Activated CD4-positive, alpha-beta T cell treated with anti-CD3 and anti-CD28 coated beads, Interleukin-2, Interleukin-6, amounts not matched to agents 100 ng/mL and 50 ng/mL, durations not matched to agents 16 hours and 8 hours (primary cell): ENCODE measurements at places on chromosomes 7 and 10.

DNA sequence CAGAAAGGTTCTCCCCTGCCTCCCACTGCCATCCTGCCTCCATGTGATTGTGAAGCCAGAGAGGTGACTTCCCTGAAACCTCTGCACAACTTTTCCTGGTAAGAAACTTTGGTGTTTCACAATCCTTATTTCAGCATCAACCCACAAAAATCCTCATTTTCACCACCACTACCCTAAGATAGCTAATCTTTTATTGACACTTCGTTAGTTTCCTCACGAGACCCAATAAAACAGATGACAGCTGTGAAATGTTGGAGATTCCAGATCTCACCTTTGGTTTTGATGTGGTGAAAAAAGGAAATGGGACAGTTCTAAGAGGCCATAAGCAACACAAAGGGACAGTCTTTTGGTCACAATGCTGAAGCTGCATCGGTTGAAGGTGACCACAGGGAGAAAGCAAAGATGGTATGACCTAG, 59.9 kb upstream of the TM9SF3 start:
- DNase-seq: no peak

- no peak for DNase-seq
These were observed 12.8 kb downstream of the WDR86 start for GRCh38 chr7:151397026-151397425.

DNA sequence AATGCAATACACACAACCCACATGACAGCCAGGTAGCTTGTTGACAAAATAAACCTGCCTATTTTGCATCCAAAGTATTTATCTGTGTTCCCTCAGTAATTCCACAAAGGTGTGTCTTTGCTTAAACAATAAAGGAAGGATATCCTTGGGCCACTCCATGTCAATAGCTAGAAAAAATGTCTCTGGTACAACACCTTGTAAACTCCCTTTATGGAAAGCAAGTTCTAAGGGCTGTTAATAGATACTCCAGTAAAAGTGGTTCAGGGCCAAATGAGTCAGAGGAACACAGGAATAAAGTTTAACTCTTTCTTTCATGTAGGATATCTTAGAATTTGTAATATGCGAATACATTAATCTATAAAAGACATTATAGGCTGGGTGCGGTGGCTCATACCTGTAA, 96.9 kb upstream of the LRRTM3 start:
- DNase-seq: no peak

GRCh38 chr7:140304191-140304799, 94.0 kb downstream of the SLC37A3 start:
- peak; percentile 59 for DNase-seq

DNA sequence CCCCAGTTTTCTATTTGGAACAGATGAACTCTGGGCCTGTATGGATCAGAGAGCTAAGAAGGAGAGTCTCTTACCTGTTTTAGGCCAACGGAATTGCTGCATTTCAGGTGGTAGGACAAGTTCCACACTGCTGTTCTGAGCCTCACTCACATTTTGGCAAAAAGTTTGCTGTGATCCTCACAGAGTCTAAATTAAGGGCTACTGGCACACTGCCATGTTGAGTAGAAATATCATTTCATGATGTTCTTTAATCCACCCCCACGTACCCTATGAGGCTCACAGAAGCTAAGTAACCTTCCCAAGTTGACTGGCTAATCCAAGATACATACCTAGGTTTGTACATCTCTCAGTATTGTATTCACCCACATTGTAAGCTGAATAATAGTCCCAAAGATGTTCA, 447.2 kb downstream of the INHBA start:
- DNase-seq: no peak

DNA sequence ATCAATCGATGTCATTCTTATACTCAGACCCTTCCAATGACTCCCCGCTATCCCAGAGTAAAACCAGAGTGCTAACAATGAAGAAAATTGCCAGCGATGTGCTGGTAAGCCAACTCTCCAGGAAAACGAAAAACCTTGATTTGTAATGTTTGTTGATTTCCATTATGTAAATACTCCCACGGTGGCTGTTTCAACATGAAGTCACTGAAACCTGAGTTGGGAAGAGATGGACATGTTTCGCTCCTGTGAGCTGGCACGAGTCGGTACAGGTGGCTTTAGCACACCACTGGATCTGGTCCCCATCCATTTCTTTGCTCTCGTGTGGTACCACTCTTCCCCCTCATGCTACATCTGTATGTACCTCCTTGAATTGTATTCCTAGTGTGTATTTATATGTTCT, 52.9 kb downstream of the AP3M1 start:
- no peak for DNase-seq

DNA sequence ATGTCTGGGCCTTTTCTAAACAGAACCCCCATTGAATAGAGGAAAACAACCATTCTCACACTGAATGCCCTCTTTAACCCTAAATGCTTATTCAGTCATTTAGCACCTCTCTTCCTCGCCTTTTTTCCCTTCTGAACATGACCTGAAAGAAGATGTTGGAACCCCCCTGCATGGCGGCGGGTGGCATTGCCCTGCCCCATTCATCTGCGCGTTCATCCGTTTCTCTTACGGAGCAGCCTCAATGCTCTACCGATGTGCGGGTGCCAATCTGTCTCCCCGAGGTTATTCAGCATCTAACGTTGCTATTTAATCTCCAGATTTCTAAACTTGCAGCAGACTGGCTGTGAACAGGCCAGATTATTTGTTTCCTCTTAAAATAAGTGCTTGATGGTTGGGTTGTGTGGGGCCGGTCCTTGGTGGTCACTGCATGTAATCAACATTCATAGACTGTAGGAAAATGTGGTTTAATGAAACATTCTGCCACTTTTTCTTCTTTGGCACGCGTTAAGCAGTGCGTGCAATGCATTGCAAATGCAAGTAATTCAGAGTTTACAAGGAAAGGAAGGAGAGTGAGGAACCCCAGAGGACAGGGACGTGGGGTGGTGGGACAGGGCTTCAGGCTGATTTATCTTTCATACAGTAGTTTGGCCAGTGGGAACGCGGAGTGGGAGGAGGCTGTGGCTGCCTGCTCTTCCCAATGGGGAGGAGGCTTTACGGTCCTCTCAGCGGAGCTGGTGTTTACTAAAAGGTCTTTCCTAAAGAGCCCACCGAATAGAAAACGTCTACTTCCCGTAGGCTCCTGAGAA, 286.7 kb downstream of the DPP6 start:
- no peak for DNase-seq

DNA sequence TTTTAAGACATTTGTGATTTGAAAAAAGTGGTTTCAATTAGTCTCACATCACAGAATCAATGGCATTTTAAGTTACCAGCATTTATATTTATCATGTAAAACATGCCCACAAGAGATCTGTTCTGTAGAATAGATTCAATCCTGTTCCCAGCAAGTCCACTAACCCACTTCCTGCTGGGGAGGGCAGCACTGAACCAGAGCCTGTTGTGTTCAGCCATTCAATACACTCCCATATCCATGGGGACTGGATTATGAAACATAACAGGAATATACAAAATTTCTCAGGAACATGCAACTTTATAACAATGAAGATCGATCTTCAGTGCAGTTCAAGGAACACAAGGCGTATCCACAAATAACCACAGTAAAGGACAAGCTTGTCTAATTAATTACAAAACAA, 24.4 kb upstream of the ANK3 start:
- DNase-seq: no peak

DNA sequence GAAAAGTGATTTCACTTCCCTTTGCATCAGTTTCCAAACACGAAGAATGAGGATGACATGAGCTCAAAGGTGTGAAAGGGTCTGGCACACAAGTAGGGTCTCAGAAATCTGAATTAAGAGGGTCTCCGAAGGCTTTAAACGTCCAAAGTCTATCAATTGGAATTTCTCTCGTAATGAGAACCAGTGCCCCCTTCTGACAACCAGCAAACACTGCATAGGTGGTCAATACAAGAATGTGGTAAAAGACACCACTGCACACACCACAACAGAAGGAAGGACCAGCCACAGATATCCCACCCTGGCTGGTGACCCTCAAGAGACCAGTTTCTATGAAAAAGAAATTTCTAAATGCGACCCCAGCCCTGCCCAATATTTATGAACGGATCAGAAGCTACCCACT, 78.1 kb downstream of the CALN1 start:
- no peak for DNase-seq

DNA sequence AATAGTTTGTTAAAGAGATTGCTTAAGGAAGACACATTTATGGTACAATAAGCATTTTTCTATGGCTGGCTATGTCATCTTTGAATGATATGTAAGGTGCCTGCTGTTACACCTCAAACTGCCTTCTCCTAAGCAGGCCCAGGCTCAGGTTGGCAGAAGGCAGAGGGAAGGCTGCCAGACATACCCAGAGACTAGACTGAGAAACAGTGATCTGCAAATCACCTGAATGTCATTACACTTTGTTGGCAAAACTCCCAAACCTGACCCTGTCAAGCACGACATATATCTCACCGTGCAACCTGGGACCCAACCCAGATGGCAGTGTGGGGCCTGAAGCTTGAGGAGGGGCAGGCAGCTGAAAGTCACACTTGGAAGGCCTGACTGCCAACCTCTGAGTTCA, 136.6 kb upstream of the TARP start:
- no peak for DNase-seq

DNA sequence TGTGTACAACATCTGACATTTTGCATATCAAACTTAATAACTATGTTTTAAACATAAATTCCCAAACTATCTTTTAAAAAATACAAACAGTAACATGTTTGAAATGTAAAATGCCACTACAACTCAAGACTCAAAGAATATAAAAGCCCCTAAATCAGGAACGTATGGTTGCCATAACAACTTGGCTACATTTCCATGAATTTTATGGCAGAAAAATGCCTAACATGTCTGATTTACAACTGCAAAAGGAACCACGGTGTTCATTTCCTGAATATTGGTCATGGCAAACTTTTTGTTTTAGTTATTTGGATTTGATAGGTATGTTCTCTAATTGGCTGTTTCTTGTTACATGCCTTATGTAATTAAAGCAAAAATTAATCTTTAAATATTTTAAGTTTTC, 2.0 kb downstream of the SOSTDC1 start:
- no peak for DNase-seq

DNA sequence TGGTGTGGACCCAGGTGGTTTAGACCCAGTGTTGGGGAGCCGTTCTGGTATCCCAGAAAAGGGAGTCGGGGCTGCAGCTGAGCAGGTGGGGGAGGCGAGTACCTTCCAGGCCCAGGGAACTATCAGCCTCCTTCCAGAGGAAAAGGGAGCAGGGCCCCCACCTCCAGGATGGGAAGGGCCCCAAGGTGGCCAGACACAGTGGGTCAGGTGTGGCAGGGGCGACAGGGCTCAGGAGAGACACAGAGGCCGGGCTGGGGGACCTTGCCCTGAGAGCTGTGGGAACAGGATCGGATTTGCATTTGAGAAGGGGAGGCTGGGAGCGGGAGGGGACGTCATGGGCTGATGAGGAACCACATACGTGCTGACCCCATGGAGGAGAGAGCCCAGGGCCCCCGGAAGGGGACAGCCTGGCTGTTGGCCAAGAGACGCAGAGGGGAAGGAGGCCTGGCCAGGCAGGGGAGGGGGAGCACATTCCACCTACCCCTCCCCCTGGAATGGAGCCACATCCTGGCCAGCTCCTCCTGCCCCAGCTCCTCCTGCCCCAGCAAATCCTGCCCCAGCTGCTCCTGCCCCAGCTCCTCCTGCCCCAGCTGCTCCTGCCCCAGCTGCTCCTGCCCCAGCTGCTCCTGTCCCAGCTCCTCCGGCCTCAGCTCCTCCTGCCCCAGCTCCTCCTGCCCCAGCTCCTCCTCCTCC, 9.7 kb upstream of the TTYH3 start:
- no peak for DNase-seq

DNA sequence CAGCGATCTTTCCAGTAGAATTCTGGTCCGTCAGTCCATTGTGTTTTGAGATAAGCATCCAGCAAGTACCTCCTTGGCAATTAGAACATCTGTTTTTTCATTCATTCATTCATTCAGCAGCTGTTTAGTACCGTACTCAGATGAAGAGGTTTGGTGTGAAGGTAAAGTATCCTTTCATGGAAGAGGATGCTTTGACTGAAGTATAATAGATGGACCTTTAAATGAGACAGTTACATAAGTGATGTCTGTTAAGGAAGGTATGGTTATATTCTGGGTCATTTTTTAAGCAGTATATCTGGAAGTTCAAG, 1.2 kb downstream of the MAPK8 start:
- DNase-seq: no peak

DNA sequence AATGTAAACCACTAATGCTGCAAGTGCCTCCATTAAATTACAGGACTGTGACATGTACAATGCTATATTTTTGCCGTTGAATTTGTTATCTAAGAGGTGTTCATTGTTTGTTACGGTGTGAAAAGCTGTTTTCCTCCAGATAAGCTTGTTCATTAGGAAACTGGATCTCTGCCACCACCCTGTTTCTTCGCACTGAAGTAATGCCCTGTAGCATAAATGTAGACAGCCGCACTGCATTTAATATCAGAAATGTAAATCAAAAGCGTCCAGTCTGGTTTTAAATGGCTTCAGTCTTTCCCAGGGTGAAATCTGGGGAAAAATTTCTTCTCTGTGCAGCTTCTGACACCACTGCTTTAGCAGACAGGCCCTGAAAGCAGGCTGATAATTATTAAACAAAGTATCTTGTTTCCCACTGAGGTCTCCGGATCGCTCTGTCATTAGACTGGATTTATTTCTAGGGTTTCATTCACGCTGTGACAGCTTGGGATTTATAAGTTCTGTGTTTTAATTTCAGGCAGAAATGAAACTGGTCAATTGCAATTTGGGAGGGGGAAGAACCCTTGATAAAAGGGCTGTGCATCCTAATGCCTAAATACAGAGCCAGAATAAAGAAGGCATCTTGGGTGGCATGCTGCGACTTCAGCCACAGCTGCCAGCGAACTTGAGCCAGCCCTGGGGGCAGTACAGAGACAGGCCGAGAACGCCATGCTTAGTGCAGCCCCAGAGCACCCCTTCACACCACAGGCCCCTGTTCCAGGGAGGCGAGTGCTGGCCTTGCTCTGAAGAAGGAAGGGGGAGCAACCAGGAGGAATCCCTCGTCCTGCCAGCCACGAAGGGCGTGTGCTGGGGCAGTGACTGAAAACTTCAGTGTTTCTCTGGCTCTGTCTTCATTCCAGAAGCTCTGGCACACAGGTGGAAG, 547.7 kb upstream of the GALNT17 start:
- DNase-seq: no peak

DNA sequence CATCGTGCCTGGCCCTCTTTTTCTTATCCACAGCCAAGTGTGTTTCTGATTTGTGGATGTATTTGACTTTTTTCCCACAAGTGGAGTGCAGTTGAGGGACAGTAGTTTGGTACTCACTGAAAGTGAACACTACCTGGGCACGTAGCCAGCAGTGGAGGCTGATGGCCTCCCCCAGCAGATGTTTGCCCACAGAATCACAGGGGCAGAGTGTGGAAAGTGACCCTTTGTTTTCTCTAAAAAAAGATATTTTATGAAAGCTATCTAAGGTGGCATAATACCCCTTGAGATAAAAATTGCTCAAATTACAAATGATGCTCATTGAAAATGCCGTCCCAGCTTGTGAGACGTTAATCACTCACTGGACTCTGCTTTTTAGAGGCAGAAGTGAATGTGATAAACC, 29.1 kb downstream of the WDR37 start:
- no peak for DNase-seq

GRCh38 chr10:58299580-58299979, 30.6 kb downstream of the CISD1 start:
- peak; percentile 62 for DNase-seq

- DNase-seq: no peak
These were observed 3.5 kb downstream of the VGF start for GRCh38 chr7:101161692-101162471.
